ENCODE measurements at places on chromosomes 11 and 22.

- DNase-seq: no peak
Measured at GRCh38 chr11:125931668-125932067, 14.2 kb upstream of the VSIG10L2 start.

GRCh38 chr22:45516923-45517675 is 14.4 kb downstream of the FBLN1 start:
- DNase-seq: no peak

GRCh38 chr11:14386895-14387480 is 28.0 kb upstream of the RRAS2 start:
- DNase-seq: no peak

DNA sequence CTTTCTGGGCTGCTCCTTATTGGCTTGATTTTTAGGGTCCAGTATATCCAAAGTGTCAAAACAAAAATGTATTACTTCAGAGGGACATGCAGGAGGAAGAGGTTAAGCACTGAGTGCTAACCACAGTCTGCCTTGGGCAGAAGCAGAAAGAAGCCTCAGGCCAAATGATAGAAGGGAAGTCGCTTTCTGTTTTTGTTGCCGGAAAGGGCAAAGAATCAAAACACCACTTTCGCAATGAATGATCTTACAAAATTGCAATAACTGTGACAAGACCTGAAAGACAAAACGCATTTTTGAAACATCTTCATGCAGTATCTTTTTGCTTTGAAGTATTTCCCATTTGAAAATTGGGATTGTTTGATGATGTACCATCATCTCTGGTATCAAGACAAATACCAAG is 70.1 kb upstream of the PICALM start:
- DNase-seq: peak; percentile 82

DNA sequence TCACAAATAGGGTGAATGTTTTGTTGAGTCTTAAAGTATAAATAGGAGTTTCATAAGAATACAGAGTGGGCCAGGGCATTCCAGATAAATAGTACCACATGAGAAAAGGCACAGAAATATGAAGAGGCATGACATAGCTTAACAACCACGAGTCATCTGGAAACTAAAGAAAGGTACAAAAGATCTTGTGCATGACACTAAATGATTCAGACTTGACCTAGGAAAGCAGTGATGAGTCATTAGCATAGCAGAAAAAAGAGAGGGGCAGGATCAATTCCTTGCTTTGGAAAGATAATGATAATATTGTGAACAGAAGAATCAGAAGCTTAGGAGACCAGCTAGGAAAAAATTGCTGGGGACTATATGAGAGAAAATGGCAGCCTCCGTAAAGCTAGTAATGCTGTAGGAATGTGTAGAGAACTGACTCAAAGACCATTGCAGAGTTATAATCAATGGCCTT is 47.6 kb upstream of the FIBIN start:
- DNase-seq: no peak

GRCh38 chr11:34536056-34536455 is 22.5 kb upstream of the ELF5 start:
- DNase-seq: no peak

DNA sequence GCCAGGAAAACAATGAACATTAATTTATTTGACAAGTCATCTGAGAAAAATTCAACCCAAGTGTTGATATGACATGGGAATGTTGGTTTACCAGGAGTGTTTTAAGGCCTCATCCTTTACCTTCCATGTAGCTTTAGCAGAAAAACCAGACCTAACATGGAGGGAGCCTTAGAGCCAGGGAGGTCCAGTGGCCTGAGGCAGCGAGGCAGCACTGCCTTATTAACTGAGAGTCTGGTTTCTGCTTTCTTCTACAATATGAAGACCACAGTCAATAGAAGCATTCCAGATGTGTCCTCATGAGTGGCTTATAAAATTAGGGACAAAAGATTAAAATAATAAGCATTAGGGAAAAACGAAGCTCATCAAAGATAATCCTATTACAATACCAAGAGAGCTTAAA is 61.5 kb downstream of the DKK3 start:
- DNase-seq: no peak

DNA sequence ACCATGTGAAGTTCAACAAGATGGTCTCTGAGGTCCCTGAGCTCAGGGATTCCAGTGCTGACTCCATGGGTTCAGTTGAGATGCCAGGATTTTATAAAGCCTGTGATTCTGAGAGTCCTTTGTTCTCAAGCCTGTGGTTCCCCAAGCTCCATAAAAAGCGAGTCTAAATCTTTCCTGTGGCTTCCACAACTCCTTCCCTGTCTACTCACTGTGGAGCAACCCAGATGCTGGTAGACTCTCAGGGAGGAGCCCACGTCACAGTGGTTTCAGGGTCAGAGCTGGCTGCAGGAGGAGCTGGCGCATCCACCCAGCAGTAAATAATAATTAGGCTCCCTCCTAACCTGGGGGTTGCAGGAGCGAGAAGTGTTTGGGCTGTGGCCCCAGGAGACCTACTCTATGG is 2.0 kb upstream of the RELT start:
- no peak for DNase-seq

GRCh38 chr11:129747071-129747470 is 68.6 kb upstream of the TMEM45B start:
- DNase-seq: no peak

DNA sequence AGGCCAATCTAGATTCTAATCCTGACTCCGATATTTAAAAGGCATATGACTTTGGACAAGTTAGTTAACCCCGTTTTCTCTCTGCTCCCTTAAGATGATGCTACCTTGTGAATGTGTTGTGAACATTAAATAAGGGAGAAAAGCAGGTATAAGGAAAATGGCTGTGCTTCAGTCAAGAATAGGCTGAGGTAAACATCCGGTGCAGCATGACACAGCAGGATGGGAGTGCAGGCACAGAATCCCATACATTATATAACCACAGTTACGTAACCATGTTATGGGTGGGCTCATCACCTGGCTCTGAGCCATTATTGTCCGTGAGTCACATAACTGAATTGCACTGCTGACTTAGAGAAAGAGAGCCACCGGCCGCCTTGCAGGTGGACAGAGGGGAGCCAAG is 382.2 kb upstream of the ANO5 start:
- no peak for DNase-seq

GRCh38 chr11:10797001-10797400 is 11.7 kb downstream of the EIF4G2 start:
- no peak for DNase-seq

- DNase-seq: peak; percentile 36
Measured at GRCh38 chr22:26847046-26847445, 189.7 kb downstream of the MIAT start.

DNA sequence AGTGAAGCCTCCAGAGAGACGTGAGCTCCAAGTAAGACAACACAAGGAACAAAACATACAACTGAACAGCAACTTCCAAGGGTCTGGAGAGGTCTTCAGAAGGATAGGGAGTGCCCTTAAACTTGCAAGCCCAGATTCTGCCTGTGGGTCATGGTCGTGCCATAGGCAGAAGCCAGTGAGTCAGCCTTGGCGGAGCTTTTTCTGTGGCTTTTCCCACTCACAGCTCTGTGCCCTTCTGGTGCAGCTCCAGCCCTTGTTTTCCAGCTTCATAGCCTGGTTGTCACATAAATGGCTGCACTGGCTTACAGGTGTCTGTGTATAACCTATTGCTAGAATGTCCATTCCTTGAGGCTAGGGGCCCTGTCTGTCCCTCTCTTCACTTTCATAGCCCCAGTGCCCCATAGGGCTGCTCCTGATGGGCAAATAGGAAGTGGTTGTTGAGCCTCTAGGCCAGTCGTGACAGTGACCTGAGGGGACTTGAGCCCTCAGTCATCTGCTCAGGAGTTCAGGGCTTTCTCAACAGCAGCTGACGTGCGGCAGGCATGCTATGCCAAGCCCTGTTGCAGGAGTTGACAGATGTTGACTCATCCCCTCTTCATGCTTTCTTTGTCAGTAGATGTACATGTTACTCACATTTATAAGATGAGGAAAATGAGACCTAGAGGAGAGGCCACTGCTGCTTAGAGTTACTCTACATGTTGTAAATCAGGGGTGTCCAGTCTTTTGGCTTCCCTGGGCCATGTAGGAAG is 7.4 kb downstream of the MED15 start:
- peak; percentile 95 for DNase-seq

DNA sequence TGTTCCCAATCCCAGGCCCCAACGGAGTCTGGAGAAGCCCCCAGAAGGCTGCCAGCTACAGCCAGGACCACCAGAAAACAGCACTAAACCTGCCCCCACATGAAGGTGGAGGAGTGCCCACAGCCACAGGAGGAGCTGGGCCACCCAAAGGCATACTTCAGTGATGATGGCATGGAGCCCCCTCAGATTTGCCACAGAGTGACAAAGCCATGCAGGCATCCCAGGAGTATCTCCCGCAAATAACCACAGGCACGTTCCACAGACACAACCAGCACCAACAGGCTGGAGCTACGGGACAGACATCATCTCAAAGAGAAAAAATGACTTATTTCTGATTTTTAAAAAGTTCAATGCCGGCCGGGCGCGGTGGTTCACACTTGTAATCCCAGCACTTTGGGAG is 10.6 kb downstream of the CARS1 start:
- no peak for DNase-seq

GRCh38 chr11:22426915-22427314 is 88.7 kb downstream of the SLC17A6 start:
- no peak for DNase-seq

DNA sequence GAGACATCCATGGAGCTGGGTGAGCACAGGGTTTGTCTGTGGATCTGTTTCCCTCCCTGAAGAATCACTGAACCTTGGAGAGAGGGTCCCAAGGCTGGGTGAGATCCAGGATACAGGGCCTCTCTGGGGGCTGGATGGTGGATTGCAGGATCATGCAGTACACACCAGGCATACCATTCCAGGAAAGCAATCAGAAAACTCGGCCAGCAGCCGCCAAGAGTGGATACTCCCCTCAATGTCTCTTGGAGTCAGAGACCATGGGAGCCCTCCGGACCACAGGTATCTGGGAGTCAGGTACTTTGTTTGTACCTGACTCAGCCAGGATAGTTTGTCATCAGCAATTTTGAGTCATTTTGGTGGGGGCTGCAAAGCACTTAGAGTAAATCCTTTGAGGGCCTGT is 14.6 kb upstream of the SYT13 start:
- no peak for DNase-seq

GRCh38 chr11:108206969-108207682 is 15.3 kb downstream of the NPAT start:
- no peak for DNase-seq

GRCh38 chr22:17095538-17095937 is 10.7 kb downstream of the IL17RA start:
- no peak for DNase-seq

GRCh38 chr11:69919659-69920344 is 100.6 kb upstream of the FGF3 start:
- no peak for DNase-seq

GRCh38 chr11:97279341-97279740 is 889.5 kb downstream of the JRKL start:
- no peak for DNase-seq

DNA sequence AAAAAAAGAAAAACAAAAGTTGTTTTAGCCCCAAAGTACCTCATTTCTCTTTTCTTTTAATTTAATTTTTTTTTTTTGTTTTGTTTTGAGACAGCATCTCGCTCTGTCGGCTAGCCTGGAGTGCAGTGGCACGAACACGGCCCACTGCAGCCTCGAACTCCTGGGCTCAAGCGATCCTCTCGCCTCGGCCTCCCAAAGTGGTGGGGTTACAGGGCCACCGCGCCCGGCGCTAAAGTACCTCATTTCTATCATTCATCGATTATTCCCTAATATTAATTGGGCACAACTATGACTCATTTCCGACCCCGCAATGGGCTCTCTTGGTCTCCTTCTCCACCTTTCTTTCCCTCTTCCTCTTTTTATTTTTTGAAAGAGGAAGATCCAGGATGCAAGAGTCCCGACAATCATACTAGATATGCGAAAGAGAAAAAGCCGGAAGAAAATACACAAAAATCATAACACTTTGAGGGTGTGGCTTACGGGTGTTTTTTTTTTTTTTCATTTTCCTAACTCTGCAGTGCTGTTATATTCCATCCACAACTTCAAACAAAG is 475 bp upstream of the AIP start:
- DNase-seq: peak; percentile 80

DNA sequence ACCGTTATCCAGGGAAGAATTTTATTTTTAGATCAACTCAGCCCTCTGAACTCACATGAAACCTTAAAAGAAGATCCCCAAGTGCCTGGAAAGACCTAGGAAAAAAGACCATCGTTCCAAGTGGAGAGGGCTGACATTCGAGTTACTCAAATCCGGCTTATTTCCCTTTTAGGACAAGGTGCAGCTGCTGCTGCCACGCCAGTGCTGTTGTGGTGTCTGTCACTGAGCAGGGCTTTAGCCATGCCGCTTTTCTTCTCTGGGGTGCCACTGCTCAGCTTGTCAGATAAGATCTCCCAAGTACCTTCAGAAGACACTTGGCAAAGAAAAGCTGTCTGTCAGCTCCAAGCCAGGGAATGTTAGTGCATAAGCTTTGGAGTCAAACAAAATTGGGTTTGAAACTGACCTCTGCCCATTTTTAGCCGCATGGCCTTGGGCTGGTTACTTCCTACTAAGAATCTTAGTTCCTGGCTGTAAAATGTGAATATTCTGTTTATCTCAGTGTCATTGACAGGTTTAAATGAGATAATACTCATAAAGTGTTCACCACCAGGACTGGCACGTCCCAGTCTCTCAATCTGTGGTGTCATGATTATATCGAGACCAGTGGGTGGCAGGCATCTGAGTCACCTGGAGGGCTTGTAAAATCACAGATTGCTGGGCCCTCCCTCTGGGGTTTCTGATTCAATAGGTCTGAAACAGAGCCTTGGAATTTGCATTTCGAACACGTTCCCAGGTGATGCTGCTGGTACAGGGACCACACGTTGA is 117.5 kb downstream of the PKNOX2 start:
- DNase-seq: no peak

DNA sequence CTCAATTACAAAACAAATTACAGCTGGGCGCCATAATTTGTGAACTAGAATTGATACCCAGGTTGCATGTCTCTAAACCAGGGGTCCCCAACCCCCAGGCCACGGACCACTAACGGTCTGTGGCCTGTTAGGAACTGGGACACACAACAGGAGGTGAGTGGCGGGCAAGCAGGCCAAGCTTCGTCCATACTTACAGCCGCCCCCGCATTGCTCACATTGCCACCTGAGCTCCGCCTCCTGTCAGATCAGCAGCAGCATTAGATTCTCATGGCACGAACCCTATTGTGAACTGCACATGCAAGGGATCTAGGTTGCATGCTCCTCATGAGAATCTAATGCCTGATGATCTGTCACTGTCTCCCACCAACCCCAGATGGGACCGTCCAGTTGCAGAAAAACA is 12.9 kb downstream of the FCHSD2 start:
- DNase-seq: no peak

DNA sequence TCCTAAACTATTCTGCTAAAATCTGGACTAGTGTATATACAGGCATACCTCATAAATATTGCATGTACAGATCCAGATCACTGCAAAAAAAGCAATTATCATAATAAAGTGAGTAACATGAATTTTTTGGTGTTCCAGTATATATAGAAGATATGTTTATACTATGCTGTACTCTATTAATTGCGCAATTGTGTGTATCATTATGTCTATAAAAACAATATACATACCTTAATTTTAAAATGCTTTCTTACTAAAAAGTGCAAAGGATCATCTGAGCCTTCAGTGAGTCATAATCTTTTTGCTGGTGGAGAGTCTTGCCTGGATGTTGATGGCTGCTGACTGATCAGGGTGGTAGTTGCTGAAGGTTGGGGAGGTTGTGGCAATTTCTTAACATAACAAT is 35.4 kb upstream of the CEP295 start:
- no peak for DNase-seq

Data from suppressor macrophage (primary cell).